ENCODE measurements at places on chromosomes 11 and 22.

GRCh38 chr11:35363246-35363801, 56.0 kb downstream of the SLC1A2 start:
- DNase-seq: no peak

GRCh38 chr11:9493492-9493891, 32.7 kb downstream of the ZNF143 start:
- DNase-seq: no peak

- DNase-seq: no peak
Observed at GRCh38 chr11:115408036-115408921, 95.9 kb downstream of the CADM1 start.

DNA sequence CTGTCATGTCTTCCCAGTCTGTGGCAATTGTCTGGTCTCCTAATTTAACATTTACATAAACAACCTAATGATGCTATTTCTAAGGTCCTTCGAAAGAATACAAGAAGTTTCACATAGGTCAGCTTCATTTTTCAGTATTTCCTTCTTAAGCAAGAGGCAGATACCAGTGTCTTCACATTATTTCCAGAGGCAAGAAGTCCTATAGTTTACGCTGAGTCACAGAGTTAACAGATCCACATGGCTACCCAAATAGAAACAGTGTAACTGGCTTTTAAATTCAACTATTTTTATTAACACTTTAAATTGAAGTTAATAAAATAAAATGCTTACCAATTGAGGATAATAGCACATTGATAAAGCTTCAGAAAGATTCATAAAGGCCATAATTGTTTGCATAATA, 10.9 kb downstream of the PRRG4 start:
- no peak for DNase-seq

GRCh38 chr11:31921081-31921480, 110.0 kb upstream of the PAX6 start:
- DNase-seq: no peak
